ENCODE measurements at places on chromosomes 1 and 21. TPM values are rescaled to one million over a fixed set of nuclear protein-coding genes. Genes with fewer than 3 reads are reported as not detected.

- DNase-seq: no peak
Observed at GRCh38 chr1:91912266-91912665, 26.3 kb upstream of the TGFBR3 start.

DNA sequence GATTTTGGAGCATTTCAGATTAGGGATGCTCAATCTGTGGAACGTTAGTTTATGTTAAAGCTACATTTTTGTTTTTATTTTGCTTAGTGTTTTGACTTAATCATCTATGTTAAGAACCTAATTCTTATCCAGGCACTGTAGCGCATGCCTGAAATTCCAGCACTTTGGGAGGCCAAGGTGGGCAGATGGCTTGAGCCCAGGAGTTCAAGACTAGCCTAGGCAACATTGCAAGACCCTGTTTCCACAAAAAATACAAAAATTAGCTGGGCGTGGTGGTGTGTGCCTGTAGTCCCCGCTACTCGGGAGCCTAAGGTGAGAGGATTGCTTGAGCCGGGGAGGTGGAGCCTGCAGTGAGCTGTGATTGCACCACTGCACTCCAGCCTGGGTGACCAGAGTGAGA, 23.4 kb downstream of the FNBP1L start:
- no peak for DNase-seq

DNA sequence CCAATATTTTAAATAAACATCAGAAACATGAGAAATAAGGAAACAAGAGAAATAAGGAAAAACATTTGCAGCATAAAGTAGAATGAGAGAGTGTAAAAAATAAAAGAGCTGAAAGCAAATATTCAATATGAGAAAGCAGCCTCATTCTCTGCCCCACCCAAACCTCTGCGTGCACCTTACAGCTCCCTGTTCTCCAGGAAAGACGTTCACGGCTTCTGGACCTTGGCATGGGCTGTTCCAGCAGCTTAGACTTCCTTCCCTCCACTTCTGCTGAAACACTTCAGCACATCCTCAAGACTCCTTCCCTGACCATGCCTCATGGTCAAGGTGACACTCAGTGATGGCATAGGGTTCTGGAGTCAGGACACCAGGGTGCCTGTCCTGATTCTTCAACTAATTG, 23.3 kb downstream of the ALPL start:
- DNase-seq: no peak

DNA sequence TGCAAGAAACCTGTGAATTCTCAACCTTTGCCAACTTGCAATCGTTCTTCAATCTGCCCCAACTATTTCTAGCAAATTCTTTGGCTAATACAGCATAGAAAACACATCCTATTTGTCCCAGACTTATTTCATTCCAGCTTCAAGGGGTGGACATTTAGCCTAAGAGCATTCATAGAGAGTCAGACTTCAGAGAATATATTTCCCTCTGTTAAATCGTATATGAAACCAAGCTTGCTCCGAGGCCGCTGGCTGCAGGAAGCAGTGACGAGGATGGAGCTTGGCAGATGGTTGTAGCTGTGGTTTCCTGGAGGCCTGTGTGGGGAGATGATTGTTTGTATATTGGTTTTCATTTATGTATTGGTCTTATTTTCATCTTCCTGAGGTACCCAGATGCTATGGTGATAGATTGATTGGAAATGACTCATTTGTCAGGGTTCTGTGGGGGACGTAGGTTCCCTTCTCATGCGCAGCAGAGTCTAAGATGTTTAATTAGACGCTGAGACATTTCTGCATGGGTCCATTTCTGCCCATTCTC, 26.1 kb downstream of the MAN1C1 start:
- DNase-seq: peak; percentile 70

DNA sequence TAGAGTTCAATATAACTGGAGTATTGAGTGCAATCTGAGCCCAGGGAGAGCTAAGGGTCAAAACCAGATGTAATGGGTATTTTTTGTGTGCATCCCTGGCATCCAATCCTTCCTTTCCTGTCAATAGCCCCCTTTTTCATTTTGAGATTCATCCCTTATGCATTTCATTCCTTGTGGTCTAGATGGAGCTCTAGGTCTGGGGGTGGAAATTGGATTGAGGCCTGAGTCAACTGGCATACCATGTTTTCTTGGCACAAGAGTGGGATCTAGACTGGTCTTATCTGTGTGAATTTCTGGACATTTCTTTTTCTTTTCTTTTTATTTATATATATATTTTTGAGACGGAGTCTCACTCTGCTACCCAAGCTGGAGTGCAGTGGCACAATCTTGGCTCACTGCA, 67.3 kb upstream of the RAB3GAP2 start:
- DNase-seq: no peak

- DNase-seq: peak; percentile 49
Observed at GRCh38 chr1:33502726-33503125, 30.3 kb downstream of the ZSCAN20 start.

DNA sequence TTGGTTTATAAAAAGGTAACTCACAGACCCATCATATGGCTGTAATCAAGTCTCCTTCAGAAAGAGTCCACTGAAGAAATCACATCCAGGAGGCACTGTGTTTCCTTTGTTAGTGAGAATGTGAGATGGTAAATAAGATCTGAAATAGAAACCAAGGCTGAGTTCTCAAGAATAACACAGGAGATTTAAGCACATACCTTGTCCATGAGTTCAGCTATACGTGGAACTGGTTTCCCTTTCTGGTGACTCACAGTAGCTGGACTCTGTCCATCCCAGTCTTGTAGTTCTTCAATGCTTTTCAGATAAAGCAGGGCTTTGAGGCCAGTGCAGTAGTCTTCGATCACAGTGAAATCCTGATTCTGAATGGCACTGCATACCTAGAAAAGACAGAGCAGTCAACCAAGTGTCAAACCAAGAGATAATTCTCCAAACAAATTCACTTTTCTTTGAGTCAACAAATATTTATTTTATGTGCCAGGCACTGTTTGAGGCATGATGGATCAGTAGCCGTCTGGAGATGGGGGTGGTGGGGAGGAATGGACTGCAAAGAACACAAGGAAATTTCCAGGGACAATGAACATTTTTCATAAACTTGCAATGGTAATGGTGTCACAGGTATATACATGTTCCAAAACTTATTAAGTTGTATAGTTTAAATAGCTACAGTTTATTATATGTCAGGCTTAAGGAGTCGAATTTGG, 471.4 kb downstream of the PTBP2 start:
- DNase-seq: peak; percentile 99

GRCh38 chr1:90729504-90730242, 12.6 kb upstream of the BARHL2 start:
- no peak for DNase-seq

DNA sequence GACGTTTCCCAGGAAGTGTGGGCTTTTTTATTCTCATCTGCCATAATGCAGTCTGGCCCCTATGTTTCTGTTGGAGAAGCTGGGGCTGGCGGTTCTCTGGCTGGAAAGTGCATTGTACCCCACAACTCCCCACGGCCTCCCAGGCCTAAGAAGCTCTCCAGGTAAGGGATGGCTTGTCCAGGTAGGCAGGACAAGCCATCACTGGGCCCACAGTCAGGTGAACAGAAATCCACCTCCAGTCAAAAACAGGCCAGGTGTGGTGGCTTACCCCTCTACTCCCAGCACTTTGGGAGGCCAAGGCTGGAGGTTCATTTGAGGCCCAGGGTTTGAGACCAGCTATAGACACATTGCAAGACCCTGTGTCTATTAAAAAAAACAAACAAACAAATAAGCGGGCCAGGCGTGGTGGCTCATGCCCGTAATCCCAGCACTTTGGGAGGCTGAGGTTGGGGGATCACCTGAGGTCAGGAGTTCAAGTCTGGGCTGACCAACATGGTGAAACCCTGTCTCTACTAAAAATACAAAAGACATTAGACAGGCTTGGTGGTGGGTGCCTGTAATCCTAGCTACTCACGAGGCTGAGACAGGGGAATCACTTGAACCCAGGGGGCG, 3.1 kb upstream of the WNT9A start:
- no peak for DNase-seq

- DNase-seq: no peak
Observed at GRCh38 chr1:31112266-31112935, 46.9 kb upstream of the PUM1 start.

DNA sequence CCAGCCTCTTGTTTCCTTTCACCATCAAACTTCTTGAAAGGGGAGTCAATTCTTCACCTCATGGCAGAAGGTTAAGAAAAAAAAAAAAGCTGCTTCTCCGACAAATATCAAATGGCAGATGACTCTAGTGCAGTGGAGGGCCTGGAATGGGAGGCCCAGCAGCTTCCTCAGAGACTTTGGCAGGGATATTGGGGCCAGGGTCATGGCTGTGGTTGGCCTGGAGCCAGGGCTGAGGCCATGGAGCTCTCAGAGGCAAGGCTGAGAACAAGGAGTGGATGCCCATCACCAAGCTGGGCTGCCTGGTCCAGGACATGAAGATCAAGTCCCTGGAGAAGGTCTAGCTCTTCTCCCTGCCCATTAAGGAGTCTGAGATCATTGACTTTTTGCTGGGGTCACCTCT, 18.7 kb downstream of the MTF1 start:
- DNase-seq: peak; percentile 15

GRCh38 chr1:170790175-170790574, 126.2 kb downstream of the PRRX1 start:
- DNase-seq: no peak

DNA sequence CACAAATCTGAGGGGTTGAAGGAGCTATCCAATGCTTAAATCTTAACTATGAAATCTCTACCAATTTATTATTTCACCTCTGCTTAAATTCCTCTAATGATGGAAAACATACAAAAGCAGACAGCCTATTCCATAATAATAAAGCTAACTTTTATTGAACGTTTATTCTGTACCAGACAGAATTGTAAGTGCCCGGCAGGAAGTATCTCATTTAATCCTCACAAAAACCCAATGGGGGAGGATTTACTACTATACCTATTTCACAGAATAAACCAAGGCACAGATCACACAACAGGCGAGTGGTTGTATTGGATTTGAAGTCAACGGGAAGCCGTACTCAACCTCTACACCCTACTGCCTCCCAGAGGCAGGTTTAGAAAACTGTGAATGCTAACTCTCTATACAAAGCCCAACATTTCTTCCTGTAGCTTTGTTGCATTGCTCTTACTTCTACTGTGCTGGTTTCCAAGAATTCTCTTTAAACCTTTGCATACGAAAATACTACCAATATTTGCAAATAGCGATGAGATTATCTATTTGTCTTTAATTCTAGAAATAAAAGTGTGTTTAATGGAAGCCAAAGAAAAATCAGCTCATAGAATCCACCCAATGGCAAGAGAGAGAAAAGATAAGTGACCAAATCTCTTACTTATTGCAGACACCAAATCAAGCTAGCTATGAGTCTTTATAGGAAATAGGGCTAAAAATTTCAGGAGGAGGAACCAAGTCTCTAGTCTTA, 33.5 kb upstream of the C1orf53 start:
- peak; percentile 70 for DNase-seq

DNA sequence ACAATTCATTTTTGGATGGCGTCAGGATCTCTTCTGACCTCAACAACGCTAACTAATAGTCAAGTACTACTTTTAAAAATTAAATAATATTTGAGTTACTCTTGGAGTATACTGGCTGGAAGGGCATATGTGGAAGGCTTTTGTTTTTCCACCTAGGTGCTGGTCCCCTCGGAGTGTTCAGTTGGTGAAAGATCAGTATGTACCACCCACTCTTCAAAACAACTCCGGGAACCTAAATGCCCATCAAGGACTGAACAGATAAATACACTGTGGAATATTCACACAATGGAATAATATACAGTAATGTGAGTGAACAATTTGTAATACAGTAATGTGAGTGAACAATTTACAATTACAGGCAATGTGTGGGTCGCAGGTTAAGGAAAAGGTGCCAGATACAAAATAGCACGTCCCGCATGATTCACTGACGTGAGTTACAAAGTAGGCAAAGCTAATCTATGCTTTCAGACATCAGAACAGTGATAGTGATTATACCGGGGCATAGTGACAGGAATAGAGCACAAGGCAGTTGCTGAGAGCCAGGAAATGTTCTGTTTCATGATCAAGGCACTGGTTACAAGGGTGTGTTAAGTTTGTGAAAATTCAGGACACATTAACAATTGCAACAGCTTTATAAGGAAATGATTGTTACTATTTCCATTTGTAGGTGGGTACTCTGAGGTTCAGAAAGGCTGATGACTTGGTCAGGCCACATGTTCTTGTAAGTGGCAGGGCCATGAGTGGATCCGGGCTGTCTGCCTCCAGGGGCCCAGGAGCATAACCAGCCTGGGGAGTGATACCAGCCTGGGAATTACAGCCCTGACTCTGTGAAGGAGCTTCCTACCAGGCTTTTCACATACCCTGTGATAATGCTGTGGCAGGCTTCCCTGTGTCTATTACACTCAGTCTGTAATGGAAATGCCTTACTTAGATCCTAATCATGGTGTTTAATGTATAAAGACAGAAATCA, 59.3 kb upstream of the ABCD3 start:
- no peak for DNase-seq

DNA sequence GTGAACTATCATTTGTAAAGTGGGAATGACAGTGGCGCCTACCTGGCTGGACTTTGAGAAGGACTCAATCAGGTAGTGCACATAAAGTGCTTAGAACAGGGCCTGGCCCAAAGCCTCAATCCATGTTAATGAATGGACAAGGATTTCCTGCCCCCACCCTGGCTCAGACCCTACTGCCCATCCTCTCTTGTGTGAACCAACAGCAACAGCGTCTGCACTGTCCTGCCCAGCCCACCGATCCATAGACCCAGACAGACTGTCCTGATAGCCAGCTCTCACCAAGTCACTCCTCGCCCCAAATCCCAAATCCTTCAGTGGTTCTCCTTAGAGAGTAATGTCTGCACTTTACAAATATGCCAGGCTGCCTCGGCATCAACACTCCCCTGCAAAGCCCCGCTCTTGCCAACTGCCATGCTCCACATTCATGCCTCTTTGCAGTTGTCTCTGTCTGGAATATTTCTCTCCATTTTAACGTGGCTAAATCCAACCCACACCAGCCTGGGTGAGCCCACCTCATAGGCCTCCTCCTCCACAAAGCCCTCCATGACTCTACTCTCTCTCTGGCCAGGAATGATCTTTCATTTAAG, 157.6 kb upstream of the EDN2 start:
- DNase-seq: no peak

GRCh38 chr21:39336457-39337008, 12.4 kb downstream of the HMGN1 start:
- DNase-seq: no peak

GRCh38 chr1:214026985-214027384, 39.2 kb downstream of the PROX1 start:
- DNase-seq: no peak

- DNase-seq: no peak
Observed at GRCh38 chr1:220511785-220512184, 16.2 kb upstream of the MARK1 start.

GRCh38 chr1:19327301-19327700, 15.2 kb downstream of the SLC66A1 start:
- no peak for DNase-seq

The MCOLN3 gene
- not detected for total RNA-seq

The CFHR5 gene
- total RNA-seq: not detected

The KIF2C gene
- total RNA-seq: 45.0 TPM

The CRYAA gene
- total RNA-seq: not detected

The SLC2A5 gene
- not detected for total RNA-seq

The SSX2IP gene
- total RNA-seq: 13.4 TPM
